A172 (cell line): ENCODE measurements at places on chromosomes 16 and 17. TPM values are rescaled to one million over a fixed set of nuclear protein-coding genes. Genes with fewer than 3 reads are reported as not detected.

DNA sequence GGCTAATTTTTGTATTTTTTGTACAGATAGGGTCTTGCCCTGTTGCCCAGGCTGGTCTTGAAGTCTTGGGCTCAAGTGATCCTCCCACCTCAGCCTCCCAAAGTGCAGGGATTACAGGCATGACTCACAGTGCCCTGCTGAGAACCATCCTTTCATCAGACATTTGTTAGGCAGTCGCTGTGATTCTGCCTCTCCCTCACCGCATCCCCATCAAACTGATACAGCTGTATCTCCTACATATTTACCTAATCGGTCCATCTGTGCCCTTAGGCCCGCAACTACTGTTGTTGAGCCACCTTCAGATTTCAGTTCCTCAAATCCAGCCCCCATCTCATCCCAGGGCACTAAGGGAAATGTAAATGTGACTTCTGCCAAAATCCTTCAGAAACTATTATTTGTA lies 2.0 kb upstream of the SLC43A2 start:
- DNase-seq = peak; percentile 71

GRCh38 chr16:82184213-82184612 lies 14.2 kb upstream of the MPHOSPH6 start:
- no peak for DNase-seq

DNA sequence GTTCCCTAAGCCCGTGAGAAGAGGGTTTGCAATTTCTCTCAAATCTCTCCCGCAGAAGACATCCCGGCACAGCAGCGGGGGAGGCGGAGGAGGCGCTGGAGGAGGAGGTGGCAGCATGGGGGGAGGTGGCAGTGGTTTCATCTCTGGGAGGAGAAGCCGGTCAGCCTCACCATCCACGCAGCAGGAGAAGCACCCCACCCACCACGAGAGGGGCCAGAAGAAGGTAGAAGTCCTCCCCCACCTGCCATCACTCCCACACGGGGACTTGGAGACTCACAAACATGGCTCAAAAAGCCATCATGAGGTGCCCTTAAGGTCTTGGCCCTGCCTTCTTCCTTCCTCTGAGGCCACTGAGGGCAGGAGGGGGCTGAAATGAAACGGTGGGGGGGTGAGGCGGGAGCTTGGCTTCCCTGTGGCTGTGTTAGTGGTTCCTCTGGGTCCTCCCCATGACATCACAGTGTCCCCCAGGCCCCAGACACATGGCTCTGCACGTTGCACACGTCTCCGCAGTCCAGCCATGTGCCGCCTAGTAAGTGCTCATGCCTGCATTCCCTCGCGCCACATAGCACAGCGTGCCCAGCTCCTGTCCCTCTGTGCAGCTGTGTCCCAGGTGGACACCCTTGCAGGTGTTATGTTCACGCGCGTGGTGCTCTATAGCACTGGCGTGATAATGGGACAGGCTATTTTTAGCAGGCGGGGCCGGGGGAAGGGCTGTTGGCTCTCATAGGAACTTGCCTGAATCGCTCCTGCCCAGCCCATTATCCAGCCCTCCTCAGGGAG lies 6.9 kb downstream of the MLLT6 start:
- no peak for DNase-seq

DNA sequence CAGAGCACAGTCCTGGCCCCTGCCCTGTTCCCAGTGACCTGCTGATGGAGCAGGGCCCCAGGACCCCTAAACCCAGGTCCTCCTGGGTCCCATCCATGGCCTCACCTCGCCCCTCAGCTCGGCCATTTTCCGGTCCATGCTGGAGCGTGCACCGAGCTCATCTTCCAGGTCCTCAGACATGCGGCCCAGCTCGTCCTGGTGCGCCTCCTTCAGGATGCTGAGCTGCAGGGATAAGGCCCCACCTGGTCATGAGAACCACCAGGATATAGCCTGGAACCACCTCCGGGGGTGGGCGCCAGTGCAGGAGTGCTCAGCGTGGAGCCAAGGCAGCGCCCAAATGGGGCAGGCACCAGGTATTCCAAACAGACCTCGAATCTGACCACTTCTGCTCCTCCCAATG lies 17.9 kb downstream of the CCDC102A start:
- DNase-seq = no peak

GRCh38 chr17:20952183-20952582 lies 90.6 kb downstream of the USP22 start:
- no peak for DNase-seq

GRCh38 chr16:425082-425718 lies at the start of gene RAB11FIP3:
Gene RAB11FIP3, plus strand, starts transcription at chr16:425649. Its CDS starts 358 bp downstream, at chr16:426007.
- peak; percentile 78 for DNase-seq

GRCh38 chr17:76617838-76618237 lies 25.7 kb downstream of the ST6GALNAC1 start:
- no peak for DNase-seq

DNA sequence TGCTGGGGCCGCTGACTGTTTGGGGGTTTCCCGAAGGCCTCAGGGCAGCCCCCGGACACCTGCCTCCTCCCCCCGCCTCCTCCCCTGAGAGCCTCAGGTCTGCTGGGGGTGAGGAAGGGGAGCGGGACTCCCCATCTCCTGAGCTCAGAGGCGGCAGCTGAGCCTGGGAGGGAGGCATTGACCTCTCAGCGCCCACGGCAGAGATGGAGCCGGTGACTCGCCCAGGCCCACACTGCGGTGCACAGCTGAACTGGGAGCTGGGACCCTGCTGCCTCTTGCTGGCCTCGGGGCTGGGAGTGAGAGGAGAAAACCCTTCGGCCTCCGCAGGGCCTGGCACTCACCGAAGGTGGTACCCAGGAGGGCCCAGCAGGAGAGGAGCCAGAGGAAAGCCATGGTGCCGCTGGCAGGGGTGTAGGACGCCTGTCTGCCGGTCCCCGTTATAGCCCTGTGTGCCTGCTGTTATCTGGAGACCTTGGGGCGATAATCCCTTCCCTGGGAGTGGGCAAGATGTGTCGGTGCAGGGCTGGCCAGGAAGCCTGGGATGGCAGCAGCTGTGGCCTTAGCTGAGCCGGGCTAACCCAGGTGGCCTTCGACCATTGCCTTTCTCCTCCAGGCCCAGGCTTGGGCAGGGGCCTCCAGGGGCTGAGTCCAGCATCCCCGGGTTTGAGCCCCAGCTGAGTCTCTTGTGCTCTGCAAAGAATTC lies at the start of gene CTRB2:
TSS of gene CTRB2 (minus strand) at position 413 of the 703 bp plus-strand sequence. CDS start at position 393, 20 bp downstream.
- no peak for DNase-seq

DNA sequence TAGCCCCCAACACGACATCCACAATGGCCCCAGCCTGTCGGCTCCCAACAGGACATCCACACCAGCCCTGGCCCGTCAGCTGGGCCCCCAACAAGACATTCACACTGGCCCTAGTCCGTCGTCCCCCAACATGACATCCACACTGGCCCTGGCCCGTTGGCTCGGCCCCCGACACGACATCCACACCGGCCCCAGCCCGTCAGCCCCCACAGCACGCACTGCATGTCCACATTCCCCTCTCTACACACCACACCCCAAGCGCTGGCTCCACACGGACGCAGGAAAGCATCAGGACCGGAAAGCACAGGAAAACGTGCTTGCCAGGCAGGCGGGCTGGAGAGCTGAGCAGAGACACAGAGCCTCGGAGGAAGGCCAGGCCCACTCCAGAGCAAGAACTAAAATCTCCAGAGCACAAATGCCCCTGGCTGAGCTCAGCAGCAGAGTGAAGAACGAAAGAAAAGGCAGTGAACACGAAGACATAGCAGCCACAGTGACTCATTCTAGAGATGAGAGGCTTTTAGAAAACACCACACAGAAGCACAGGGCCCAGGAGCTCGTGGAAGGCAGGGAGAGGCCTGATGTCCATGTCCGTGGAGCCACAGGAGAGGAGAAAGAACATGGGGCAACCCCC lies 50.6 kb downstream of the LMF1 start:
- DNase-seq = no peak

DNA sequence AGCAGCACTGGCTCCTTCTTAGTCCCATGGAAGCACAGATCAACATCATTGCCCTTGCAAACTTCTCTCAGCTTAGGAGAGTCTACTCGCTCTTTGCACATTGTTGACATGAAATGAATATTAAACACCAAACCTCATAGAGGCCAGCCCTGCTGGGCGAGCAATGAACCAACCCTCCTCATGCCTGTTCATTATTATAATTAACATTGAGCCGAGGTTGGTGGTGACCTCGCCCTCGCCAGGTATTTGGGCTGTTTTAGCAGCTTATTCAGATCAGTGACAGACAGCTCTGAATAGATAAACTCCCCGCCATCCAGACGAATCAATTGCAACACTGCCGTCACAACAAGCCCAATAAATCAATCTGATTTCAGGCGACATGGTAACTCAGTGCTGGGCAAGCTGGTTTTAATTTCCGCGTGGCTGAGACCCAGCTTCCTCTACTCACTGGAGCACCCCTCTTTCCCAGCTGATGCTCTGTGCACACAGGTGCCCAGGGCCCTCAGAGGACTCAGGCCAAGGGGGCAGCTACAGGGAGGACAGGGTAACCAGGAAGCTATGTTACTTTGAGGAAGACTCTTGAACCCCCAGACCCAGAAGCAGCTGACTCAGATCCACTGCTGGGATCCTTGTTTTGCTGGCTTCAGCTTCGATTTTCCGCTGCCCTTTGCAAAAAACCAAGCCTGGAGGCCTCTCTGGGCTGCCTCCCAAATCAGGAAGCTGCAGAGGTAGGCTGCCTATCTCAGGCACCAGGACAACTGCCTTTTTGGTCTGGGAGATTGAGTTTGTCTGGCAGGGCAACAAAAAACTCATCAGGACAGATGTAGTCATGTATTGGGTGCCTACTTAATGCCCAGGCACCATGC lies 10.7 kb upstream of the SEZ6 start:
- DNase-seq = no peak

DNA sequence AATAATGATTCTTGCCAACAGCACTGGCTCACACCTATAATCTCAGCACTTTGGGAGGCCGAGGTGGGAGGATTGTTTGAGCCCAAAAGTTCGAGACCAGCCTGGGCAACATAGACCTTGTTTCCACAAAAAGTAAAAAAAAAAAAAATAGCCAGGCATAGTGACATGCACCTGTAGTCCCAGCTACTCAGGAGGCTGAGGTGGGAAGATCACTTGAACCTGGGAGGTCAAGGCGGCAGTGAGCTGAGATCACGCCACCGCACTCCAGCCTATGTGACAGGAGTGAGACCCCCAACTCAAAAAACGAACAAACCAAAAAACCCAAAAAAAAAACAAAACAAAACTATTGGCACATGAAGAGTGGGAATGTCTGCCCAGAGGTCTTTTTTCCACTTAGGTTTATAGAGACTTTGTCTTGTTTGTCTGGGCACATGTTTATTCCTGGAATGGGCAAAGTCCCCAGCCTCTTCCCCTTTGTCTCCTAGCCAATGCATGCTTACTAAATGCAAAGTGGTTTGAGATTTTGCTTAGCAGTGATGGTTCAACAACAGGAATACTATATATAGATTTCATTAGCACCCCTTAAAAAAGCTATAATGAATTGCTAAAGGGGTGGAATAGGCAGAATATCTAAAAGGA lies 25.9 kb downstream of the NMT1 start:
- DNase-seq = no peak

GRCh38 chr17:34451313-34451712 lies 88.3 kb upstream of the CCL1 start:
- no peak for DNase-seq

BFAR gene
- total RNA-seq = 94.3 and 146 TPM in 2 replicates

PLCG2 gene
- total RNA-seq = 3.8 and 3.9 TPM in 2 replicates

OR4D2 gene
- not detected in 2 replicates for total RNA-seq

FOXN1 gene
- total RNA-seq = 0.22 TPM in 1 of 2 replicates, not detected in the other

TMEM238L gene
- total RNA-seq = not detected in 2 replicates
